ENCODE measurements at places on chromosomes 16 and 17.
A peak's percentile ranks its signal among the peaks of the same experiment; 100 is the strongest.

GRCh38 chr17:55996826-55997225 is 156.4 kb upstream of the ANKFN1 start:
- no peak for DNase-seq

GRCh38 chr16:75566040-75566757 is at the start of gene GABARAPL2:
Gene GABARAPL2, plus strand, starts transcription at chr16:75566379. Its CDS starts 108 bp downstream, at chr16:75566487.
- DNase-seq = peak; percentile 96

DNA sequence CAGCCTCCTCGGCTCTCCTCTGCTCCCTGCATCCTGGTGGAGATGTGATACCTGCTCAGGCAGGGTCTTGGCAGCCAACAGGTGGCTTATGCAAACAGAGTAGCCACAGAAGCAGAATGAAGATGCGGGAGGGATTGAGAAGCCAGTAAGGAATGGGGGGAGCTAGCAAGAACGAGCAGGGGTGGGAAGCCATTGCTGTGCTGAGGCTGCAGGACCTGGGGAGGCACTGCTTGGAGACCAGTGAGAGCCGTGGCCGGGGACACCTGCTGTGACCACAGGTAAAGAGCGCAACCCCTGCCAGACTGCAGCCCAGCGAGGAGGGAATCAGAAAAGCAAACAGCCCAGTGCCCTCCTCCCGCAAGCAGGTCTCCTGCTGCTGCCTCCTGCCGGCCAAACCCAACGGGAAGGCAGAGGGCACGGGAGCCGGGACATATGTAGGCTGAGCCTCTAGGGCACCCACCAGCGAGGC is 14.7 kb downstream of the AIPL1 start:
- DNase-seq = peak; percentile 61

DNA sequence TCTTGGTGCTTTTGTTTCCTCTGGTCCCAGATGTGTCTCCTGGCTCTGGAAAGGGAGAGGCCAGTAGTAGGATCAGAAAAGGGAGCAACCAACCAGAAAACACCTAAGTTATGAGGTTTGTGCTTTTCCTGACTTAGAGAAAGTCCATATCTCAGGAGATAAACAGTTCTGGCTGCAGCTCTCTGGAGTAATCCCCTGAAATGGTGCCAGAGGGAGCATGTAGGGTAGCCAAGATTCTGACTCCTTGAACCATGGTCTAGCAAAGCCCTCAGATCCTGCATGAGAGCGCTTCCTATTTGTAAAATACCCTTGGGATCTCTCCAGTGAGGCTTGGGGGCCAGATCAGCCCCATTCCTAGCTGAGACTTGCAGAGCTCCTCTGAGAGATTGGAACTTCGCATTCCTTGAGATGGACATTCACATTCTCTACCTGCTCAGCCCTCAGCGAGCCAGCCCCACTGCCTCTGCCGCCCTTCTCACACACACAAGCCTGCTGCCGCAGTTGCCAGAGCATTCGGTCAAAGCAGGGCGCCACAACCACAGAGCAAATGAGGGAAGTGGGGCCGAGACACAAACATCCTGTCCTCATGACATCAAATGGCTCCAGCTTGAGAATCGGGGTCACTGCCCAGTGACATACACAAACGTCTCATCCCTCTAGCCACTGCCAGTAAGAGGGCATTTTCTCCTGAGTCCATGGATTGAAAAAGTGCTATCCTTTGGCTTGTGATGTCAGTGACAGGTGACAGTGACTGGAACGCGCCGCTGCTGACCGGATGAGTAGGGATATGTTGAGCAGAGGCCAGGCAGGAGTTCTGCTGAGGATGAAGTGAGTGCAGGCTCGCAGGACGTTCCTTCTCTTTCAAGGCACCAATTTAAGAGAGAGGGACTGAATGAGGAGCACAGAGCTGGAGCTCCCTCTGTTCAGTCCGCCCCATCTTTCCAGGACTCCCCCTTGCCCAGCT is 5.0 kb downstream of the ABHD15 start:
- DNase-seq = no peak

DNA sequence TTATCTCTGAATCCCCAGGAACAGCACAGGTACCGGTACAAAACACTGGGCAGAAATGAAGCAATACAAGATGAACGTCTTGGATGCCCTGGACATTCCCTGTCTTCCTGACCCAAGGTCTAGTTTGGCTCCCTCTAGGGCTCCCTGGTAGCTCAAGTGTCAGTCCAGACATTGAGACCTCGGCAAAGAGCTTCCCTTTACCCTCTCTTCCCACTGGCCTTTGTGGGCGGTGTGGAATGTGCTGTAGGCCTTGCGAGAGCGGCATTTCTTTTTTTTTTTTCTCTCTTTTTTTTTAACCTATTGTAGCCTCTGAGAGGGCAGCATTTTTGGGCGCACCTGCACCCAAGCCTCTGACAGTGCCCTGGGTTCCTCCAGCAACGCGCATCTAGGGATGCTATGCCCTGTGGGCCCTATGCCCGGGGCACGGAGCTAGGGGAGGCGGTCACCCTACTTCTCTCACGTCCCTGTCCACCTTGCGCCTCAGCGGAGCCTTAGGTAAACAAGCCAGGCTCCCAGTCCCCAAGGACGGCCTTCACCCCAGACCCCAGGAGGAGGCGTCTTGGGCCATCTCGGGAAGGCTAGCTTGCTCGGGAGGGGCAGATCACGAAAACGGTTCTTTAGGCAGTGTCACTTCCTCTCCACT is 1.2 kb upstream of the NFATC3 start:
- DNase-seq = no peak

DNA sequence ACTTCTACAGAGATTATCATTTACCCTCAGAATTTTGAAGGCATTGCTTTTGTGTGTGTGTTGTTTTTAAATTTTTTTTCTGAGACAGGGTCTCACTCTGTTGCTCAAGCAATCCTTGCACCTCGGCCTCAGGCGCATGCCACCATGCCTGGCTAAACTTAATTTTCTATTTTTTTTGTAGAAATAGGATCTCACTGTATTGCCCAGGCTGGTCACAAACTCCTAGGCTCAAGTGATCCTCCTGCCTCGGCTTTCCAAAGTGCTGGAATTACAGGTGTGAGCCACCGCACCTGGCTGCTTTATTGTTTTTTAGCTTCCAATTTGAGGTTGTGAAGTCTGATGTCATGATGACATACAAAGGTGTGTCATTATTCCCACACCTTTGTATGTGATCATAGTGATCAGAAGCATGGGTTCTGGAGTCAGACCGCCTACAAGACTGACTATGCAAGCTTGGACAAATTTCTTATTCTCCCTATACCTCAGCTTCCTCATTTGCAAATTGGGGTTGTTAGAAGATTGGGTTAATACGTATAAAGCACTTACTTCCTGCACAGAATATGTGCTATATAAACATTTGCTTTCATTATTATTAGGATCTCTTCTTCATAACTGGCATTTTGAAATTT is 5.8 kb downstream of the SEPHS2 start:
- DNase-seq = no peak

DNA sequence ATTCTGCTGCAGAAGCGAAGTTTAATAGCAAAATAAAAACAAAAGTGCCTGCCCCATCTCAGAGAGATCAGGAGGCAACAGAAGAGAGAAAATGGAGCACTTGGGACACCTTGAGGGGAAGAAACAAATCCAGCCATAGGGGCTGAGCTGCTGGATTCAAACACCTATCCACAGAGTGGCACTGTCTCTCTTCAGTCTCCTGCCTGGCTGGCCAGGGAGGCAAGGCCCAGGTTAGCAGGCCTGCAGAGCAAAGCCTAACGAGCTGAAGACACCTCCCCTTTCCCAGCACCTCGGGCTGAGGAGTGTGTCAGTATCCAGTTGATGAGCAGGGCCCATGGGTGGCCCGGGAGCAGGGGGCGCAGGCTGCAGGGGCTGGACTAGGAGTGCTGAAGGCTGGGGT is 8.8 kb upstream of the KRT31 start:
- no peak for DNase-seq

DNA sequence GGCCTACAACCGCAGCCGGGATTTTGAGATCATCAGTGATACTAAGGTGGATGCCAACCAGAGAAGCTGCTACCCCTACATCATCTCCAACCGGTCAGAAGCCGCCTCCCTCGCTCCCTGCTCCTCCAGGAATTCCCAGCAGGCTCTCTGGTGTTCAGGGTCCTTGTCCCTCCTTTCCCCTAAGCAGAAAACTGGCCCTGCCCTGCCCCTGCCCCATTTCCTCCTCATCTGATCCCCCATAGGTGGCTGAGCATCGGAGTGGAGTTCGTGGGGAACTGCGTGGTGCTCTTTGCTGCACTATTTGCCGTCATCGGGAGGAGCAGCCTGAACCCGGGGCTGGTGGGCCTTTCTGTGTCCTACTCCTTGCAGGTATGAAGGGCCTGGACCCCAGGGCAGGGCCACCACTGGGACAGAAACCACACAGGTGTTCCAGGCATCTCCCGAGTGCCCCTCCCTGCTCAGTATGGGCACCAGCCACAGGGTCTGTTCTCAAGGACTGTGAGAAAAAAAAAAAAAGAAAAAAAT is 29.8 kb downstream of the ANKRD40 start:
- peak; percentile 66 for DNase-seq

GRCh38 chr17:35795007-35795870 is at the start of gene MMP28:
Gene MMP28, minus strand, starts transcription at chr17:35795641. Its CDS starts 264 bp downstream, at chr17:35795377.
- peak; percentile 86 for DNase-seq

DNA sequence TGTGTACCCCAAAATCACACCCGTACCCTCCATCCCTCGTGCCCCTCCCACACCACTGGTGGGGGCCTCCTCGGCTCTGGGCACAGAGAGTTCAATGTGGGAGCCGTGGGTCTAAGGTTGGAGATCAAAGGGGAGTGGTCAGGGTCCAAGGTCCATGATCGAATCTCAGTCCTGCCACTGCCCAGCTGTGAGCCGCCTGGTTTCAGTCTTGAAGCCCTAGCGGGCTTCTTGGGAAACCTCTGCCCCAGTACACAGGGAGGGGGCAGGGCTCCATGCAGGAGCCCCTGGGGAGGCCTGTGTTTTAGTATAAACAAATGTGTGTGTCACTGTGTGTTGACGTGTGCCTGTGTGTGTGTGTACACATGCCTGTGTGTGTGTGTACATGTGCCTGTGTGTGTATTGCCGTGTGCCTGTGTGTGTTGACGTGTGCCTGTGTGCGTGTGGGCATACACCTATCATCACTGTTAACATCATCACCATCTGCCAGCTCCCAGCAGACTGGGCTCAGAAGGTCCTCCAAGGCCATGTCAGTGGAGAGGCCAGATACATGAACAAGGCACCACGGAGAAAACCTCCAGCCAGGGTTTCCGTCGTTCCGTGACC is 26.5 kb upstream of the ZNF469 start:
- peak; percentile 57 for DNase-seq

Data from posterior vena cava (tissue), 2 donors.